Spinal cord (tissue), 10 donors: ENCODE measurements at places on chromosomes 5 and 9. TPM values are rescaled to one million over a fixed set of nuclear protein-coding genes. Genes with fewer than 3 reads are reported as not detected.

- DNase-seq: no peak
Observed at GRCh38 chr5:64682608-64683007, 7.7 kb upstream of the SHISAL2B start.

DNA sequence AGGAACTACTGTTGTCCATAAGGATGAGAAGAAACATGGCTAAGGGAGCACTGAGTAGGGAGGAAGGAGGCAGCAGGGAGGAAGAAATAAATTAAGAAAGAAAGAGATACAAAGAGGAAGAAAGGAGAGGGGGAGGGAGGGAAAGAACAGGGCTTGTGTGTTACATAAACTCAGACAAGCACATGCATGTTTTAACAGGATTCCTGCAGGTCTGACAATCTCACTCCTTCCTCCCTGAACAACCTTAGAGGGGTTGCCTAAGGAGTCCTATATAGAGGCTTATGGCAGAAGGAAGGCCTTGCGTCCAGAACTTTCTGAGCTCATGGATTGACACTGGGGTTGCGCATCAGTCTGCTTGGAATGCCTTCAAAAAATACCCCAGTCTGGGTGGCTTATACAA lies 4.2 kb upstream of the KCNIP1 start:
- no peak for DNase-seq

- no peak for DNase-seq
Observed at GRCh38 chr9:88488166-88488565, 46.8 kb upstream of the NXNL2 start.

DNA sequence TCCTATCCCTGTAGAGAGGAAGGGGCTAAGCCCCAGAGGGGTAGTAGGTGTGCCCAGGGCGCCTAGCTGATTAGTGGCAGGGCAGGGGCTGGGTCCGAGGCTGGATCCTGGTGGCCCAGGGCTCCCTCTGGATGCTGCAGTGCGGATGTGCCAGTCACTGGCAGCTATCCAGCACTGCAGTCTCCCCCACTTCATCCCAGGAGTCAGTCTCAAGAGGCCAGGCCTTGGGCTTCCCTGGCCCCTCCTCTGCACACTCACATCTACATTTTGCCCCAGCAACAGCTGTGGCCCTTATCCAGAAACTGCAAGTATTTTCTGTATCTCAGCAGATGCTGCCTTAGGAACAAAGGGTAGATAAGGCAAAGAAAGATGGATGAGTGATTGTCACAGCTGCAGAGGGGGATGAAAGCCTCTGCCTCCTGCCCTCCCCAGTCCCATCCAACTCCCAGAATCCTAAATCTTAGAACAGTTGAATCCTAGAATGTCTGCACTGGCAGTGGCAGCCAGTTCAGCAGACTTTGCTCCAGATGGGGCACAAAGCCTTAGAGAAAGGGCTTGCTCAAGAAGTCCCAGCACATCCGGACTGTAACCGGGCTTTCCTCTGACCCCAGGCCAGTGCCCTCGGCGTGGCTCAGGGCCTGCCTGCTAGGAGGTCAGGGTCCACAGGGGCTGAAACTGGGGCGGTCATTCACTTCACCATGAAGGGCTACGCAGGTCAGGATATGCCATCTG lies 1.6 kb downstream of the ANXA6 start:
- DNase-seq: no peak

GRCh38 chr5:71929003-71929402 lies 178.3 kb upstream of the MAP1B start:
- DNase-seq: no peak

- DNase-seq: no peak
Observed at GRCh38 chr5:178293400-178293799, 60.8 kb upstream of the PHYKPL start.

GRCh38 chr5:71693828-71694427 lies 25.1 kb upstream of the CARTPT start:
- no peak for DNase-seq

DNA sequence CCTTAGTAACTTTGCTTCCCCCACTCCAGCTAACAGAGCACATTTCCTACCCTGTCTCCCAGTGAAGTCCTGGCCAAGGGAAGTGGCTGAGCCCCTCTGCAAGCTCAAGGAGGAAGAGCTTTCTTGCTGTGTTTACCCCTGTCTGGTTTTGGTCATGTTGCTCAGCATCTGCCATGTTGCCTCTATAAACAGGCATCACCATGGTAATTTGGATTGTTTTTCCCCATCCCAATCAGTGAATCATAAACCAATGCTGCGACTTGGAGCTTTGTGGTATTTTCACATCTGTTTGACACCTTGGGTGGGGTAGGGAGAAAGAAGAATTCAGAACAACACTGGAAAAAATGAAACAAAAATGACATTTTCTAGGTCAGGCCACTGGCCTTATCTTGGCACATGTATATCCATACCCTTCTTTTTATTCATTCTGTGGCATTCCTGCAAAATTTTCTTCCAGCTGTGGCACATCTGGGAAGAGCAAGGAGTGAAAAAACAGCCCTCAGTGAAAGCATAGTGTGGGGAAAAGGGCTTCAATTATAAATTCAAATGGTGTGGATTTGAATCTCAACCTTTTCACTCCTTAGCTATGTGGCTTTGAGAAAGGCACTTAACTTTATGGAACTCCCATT lies 42.5 kb downstream of the SLIT3 start:
- no peak for DNase-seq

- DNase-seq: no peak
Observed at GRCh38 chr9:125959951-125960619, 212.9 kb downstream of the PBX3 start.

DNA sequence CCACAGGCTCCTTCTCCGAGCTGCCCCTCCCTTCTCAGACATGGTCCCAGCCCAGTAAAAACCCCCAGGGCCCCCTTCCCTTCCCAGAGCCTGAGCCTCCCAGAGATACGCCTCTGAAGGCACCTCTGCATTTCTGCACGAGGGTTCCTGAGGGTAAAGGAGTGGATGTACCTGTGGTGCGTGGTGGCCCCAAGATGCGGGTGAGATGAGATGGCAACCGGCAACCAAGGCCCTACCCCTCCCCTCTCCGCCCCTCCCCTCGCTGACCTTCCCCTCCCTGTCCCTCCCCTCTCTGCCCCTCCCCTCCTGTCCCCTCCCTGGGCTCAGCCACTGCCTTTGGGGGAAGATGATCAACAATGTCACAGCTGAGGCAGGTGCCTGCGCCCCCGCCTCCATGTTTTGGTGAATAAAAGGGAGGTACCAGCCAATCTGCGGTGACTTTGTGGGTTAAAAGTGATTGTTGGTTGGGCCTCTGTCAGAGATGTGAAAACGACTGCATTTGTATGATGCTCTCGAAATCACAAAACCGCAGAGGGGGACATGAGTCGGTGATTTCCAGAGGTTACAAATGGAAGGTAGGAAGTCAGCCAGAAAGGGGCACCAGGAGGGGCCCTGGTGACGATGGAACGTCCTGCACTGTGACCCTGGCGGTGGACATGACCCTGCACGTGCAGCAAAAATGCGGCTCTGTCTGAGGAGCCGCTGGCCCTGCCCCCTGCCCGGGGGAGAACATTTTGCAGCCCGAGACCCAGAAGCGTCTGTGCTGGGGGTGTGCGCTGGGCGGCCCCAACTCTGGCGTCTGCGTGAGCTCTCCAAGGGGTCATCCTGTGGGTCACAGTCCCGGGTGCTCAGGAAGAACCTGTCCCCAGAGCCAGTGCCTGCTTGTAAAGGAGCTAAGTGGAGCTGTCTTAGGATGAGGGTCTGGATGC lies 3.7 kb downstream of the LCN9 start:
- no peak for DNase-seq

DNA sequence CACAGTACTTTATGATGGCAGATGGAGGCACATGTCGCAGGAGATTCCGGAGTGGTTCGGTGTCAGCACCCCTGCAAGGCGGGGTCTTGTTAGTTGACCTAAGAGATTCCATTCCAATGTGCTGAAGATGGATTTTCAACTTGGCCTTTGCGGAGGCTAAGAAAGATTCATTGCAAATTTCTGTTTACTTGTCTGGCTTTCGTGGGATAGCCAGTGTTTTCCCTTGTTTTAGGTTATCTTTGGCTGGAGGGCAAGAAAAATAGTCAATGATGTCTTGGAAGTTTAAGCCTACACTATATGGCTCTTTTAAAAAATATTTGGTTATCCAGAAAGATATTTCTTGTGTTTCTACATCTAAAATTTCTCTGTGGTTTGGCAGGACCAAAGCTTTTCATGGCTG lies 123.6 kb upstream of the PTCH1 start:
- DNase-seq: no peak

DNA sequence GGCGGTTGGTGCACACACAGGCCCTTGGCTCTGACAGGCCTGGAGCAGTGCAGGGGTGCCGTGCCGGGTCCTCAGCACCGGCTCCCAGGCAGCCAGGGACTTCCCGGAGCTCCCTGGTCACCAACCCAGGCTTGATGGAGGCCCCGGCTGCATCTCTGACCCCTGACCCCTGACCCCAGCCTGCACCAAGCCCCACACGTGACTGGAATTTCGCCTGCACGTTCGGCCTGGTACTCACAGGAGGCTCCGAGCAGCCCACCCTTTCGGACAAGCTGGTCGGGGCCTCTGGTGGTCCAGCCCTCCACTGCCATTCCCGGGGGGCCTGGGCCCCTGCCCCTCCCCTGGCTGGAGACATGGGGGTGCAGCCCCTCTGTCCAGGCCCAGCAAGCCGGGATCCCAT lies 25.4 kb upstream of the UBAC1 start:
- no peak for DNase-seq

DNA sequence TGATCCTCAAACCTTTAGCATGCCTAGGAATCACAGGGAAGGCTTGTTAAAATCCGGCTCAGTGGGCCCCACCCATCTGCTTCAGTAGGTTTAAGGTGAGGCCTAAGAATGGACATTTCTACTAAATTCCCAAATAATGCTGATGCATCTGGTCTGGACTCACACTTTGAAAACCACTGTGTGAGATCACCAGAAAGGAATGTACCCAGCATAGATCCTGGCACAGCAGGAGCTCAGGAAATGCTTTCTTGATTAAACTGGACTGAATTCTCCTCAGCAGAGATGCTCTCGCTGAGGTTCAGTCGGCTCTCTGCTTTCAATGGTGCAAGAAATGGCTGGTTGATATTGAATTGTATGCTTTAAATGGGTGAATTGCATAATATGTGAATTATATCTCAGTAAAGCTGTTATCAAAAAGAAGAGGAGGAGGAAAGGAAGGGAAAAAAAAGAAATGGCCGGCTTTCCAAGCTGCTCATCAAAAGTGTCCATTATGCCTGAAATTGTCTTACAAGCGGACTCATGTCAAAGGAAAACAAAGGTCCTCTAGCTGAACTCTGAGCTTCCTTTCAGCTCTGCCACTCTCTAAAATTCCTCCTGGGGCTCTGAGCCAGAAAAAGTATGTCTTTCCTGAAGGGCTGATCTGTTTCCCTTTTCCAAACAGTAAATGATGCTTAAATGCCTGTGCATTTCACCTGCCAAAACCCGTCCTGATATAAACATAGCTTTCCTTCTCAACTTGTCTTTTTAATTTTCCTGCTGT lies 77.6 kb upstream of the SAP30L start:
- no peak for DNase-seq

DNA sequence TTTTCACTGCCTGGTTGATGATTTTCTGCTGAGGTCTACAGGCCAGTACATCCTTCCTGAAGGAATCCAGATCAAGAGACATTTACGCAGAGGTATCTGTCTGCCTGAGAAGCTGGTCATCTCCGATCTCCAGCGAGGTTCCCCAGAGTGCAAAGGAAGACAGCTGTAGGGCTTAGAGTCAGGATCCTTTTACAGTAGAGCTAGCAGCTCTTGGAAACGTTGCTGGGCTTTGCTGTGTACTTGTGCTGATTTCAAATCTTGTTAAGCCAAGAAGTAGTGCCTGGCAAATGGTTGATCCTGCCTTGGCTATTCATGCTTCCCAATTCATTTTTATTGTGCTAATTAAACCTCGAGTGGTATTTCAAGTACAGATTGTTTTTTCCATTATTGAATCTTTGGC lies 48.9 kb downstream of the NTRK2 start:
- DNase-seq: no peak

GRCh38 chr9:136075134-136075841 lies 19.8 kb downstream of the NACC2 start:
- no peak for DNase-seq

- DNase-seq: no peak
Observed at GRCh38 chr5:128252756-128253155, 169.2 kb downstream of the SLC12A2 start.

DNA sequence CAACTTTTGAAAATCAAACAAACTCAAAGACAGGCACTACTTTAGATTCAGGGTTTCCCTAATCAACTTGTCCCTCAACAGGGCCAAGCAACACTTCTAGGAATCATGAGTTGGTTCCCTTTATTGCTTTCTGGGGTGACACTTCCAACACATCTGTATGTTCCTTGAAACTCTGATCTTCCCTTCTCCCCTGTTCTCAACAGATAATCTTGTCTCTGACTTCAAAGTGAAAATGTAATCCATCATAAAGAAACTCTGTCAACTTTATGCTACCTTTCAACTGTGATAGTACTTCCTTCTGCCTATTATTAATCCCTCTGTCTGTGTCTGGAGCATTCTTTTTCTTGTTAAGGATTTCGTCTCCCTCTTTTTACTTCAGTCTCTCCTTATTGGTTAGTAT lies 250.1 kb upstream of the MEF2C start:
- DNase-seq: no peak

GRCh38 chr5:5313101-5313635 lies 109.3 kb upstream of the ICE1 start:
- DNase-seq: no peak

DNA sequence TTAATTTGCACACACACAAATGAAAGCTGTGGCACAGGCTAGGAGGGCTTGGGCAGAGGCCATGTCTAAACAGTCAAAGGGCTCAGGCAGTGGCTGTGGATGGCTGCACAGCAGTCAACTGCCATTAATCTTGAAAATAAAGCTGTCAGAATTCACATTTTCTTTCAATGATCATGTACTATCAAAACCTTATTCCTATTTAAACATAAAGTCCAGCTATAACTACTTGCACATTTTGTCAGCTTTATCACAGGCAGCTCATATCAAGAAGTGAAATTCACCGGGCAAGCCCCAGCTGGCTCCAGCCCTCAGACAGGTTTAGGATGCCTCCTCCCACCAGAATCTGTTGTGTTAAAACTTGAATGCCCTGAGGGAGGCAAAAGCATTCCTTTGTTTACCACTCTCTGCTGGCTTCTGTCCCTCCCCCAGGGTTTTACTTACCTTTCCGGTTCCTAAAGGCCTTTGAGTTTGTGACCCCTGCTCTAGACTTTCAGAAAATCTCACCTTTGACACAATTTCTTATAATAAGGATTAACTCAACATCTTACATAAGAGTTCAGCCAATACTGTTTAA lies 54.9 kb upstream of the GRAMD2B start:
- DNase-seq: no peak

DNA sequence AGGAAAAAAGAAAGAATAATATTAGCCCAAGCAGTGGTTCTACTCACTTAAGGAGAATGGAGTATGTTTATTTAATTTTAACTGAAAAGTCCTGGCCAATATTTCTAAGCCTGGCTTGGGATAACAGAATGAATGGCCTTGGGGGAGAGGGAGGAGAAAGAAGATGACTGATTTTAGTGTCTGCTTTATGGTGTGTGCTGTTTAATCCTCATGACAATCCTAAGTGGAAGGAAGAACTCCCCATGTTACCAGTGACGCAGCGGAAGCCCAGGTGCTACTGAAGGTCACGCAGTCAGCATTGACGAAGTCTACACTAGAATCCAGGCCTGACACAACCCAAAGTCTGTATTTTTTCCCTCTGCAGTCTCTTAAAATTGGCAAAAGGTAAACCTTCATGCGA lies 50.5 kb downstream of the PALM2AKAP2 start:
- DNase-seq: no peak

The RELL2 gene
- 37.3 TPM for polyA plus RNA-seq

The IRX1 gene
- polyA plus RNA-seq: 33.5 TPM

The PCDHGB7 gene
- polyA plus RNA-seq: 47.2 TPM

The PDE6A gene
- 0.24 TPM for polyA plus RNA-seq

The SLC25A2 gene
- 0.15 TPM for polyA plus RNA-seq
